Fibroblast of pulmonary artery (primary cell): ENCODE measurements at places on chromosomes 1 and 21.

- no peak for DNase-seq
These were observed 15.3 kb upstream of the PLA2G4A start for GRCh38 chr1:186813420-186813819.

DNA sequence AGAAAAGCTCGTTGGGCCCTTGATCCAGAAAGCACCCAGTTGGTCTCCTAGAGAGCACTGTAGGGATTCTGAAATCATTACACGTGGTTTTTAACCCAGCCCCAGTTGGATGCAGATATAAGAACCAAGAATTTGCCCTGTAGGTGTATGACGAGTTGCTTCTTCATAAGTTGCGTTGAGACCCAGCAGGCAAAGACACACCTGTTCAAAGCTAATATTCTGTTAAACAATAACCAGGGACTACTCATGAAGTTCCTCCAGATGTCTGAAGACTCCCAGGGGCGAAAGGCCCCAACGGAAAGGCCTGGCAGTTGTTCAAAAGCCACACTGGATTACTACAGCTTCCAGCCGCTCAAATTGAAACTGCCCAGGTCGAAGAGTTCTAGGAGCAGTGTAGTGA is 88.6 kb upstream of the HNRNPU start:
- no peak for DNase-seq

DNA sequence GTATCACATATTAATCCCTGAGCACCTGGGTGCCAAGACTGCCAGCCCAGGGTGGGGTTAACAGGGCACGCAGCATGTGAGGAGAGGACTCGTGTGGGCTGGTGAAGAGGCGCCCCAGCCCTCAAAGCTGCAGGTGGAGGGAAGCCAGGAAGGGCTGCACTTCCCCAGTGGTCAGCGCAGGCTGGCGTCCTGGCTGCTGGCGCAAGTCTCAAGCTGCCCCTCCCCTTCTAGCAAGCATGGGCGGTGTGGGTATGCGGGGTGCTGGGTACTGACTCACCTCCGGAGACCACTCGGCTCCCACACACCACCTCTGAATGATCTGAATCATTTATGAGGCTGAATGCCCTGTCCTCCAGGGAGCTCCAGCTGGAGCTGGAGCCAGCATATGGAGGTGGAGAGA is 44.0 kb downstream of the EIF2D start:
- DNase-seq, result no peak

DNA sequence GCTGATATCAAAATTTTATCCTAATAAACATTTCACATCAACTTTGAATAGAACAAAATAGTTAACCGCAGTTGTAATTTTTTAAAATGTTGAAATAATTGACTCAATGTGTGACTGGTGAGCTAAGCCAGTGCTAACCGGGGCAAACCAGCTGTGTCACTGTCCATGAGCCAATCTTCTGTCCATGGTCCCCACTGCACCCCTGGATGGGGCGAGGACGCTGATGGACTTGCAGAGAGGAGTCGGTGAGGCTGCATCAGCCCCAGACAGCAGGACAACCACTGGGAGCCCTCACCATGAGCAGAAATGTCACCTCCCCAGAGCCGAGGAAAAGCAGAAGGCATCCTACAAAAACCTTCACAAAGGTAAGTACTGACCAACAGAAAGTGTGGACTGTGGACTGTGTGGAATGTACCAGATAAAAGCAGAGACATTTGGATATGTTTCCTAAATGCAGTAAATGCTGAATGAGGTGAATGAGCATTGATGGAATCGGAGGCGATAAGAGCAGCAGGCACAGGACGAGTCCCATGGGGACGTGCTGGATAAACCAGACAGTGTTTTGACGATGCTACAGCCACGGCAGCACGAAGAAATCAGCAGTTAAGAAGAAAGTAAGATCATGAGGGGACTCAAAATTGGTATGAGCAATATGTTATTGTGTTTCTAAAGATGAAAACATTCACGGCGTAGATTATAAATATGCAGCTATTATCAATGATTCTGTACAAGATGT is 115.0 kb upstream of the BACE2 start:
- DNase-seq, result no peak

- no peak for DNase-seq
These were observed 87.7 kb upstream of the ATP1B1 start for GRCh38 chr1:169018751-169019150.

DNA sequence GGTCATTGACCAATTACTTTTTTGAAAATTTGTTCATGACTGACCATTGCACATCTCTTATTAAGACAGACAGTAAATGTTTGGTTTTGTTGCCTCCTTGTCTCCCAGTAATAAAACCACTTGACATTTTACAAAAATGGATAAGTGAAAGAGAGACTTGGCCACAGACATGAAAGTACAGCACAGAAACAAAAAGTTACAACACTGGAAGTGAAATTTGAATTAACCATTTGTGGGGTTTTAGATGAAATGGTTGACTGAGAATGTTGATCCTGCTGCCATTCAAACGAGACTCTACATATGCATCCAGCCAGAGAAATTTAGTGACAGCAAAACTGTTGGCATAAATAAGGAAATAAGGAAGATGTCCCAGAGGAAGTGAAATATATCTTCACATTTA is 79.3 kb upstream of the B3GALT2 start:
- DNase-seq, result no peak

- no peak for DNase-seq
These were observed 45.3 kb downstream of the SLC66A1 start for GRCh38 chr1:19357299-19357986.

DNA sequence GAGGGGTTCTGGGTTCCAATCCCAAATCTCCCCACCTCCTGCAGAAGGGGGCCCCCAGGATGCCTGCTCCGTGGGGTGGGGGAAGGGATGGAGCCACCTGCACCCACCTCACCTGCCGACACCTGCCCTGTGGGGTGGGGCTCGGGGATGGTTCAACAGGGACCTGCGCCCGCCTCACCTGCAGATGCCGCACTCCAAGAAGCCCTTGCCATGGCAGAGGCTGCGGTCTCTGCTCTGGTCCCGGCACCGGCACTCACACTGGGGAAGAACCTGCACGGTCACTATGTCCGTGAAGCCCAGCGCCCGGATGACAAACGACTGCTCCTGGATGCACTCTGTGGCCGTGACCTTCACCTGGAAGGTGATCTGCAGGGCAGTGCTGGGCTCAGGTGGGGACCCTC is 18.1 kb upstream of the PTTG1IP start:
- no peak for DNase-seq
